ENCODE measurements at places on chromosomes 4 and X.

DNA sequence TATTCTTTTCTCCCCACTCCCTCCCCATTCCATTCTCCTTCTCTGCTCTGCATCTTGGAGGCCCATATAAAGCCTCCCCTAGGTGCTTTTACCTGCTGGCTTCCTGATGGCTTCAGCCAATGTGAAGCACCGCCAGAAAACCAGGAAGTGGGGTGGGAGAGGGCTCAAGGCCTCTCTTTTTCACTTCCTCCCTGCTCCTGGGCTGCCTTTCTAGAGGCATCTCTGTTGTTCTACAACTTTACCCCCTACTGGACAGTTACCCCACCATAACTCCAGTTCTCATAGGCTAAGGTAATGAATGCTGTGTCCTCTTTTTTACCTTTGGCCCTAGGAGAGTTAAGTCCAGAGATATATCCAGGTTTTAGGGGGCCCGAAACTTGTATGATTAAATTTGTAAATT, 62.4 kb upstream of the PPARGC1A start:
- DNase-seq, result no peak

DNA sequence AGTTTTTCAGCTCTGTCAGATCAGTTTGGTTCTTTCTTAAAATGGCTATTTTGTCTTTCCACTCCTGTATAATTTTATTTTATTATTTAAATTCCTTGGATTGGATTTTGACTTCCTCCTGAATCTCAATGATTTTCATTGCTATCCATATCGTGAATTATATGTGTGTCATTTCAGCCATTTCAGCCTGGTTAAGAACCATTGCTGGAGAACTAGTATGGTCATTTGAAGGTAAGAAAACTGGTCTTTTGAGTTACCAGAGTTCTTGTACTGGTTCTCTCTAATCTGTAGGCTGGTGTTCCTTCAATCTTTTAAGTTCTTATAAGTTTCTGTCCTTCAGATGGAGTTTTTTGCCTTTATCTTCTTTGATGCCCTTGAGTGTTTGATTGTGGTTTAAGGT, 815.5 kb downstream of the KLHL13 start:
- no peak for DNase-seq

GRCh38 chr4:14958436-14958835, 43.8 kb upstream of the CPEB2 start:
- DNase-seq, result no peak

- DNase-seq, result no peak
Observed at GRCh38 chr4:176339936-176340761, 20.4 kb downstream of the SPCS3 start.

DNA sequence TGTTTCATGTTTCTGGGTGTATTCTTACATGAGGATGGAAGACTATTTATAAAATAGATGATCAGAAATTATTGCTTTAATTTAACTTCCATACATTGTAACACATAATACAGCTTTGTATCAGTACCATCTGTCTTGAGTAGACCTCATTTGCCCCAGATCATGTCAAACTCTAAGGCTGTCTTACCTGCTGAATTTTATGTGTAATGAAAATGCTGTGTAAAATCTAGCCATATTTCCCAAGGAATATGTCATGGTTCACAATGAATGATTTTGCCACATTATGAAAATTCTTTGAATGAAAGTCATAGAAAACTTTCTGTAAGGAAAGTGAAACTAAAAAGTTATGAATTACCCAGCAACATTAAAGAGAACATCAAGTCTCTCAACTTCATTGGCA, 7.4 kb downstream of the BDH2 start:
- DNase-seq, result no peak

GRCh38 chr4:39533541-39533940, 6.3 kb upstream of the UGDH start:
- no peak for DNase-seq

GRCh38 chr4:168880811-168881595, 129.1 kb downstream of the CBR4 start:
- no peak for DNase-seq
